Breast epithelium (tissue), 4 donors: ENCODE measurements at places on chromosomes 7 and 10.

GRCh38 chr7:37070031-37070430 is 345.7 kb upstream of the AOAH start:
- DNase-seq: no peak

DNA sequence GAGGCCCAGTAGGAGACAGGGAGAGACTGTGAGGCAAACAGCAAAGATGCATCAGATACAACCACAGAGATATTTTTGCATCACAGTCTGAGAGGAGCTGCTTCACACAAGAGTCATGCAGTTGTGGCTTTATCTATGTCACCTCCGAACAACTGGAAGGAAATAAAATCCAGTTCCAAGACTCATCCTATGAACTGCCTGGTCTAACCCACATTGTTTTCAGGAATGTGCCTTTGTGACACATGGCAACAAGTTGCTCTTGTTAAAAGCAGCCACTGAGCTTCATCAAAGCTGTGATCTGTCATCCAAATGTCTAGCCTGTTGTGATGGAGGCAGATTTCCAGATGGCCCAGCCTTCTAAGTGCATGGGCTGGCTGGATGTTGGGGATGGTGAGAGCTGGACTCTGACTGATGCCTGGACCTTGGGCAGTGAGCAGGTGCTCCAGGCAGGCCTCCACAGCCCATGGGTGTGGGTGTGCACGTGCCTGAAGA is 255.0 kb downstream of the BMPER start:
- DNase-seq: no peak

DNA sequence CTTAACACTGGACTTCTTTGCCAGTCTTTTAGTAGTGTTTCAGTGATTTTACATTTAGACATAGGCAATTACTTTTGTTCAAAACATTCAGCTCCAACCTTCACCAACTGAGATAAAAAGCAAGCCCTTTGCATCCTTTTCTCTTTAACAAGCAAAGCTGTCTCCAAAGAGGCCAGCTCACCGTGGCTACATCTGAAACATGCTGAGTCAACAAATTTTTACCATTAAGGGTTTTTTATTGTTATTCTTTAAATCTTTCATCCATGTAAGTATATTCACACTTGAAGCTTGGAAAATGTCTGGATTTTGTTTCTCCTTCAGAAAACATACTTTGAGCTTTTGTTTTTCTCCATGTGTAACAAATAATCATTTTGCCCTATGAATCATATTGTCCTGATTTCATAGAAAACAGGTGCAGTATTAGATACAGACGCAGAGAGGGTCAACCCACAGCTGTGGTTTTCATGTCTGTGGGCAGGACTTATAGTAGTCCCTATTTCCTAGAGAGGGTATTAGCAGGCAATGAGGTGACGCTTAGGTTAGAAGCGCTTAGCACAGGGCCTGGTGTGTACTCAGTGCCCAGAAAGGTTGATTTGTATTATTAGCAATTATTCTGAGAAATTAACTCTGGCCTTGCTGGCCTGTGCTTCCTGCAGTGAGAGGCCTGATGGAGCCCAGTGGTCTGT is 99.5 kb downstream of the MKI67 start:
- DNase-seq: no peak

DNA sequence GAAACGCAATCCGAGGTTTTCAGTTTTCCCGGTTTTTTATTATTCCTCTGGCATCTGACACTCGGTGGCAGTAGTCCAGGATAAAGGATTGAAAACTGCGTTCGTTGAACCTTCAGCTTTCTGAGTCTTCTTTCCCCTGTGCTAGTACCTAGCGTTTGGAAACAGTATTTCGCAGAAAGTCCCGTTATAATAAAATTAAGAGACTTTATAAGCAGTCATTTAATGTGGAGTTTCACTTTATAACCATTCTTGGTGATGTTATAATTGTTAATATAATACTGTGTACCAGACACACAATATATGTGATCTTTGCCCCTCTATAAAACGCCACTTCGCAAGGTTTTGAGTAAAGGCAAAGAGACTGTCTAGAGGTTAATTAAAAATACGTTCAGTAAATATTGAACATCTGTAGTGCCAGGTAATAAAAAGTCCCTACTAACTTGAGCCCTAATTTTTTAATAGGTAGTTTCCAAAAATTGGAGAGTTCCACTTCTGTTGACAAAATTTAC is 874 bp downstream of the CISD1 start:
- DNase-seq: no peak

- DNase-seq: peak; percentile 53
Measured at GRCh38 chr10:96130326-96130995, 364 bp downstream of the ZNF518A start.

DNA sequence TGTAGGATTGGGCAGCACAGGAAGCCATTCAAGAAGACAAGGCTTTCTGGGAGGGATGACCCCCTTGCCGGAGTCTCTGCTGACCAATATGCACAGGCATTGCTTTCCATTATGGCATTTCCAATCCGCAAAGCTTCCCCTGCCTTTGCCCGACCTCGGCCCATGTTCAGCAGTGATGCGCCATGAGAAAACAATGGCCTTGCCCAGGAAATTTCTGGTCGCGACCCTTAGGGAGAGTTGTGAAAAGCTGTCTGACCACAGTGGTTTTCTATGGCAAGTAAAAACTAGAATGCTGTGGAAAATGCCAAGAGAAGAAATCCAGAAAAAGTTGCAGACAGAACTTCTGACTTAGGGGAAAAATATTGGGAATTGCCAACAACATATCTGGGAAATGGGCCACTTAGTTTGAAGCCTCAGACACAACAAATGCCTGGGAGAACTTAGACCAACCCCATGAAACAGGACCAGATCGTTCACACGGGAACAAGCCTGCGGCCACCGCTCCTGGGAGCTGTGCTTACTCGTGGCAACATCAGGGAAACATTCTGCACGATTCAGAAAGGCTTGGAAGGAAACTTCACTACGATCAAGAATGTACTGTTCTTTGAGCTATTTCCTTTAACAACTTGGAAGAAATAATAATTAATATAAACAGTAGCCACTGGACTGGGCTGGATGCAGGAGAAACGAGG is 512.4 kb downstream of the TNS3 start:
- no peak for DNase-seq

- DNase-seq: peak; percentile 24
Measured at GRCh38 chr10:111360260-111360925, 283.6 kb downstream of the ADRA2A start.

DNA sequence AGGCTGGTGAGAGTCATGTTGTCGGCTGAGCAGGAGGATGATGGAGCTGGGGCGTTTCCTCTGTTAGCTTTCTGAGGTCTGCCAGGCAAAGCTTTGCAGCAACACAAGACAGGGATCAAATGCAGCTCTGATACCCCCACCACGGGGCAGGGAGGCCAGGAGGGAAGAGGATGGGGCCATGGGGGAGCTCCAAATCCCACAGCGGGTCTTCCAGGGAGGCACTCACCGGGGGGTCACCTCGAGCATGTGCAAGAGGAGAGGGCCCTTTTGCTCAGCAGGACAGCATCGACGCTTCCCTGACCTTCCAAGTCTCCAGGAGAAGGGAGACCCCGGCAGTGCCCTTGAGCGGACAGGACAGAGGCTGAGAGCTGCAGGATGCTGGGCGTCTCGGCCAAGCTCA is 127.5 kb downstream of the WDR37 start:
- peak; percentile 33 for DNase-seq

GRCh38 chr10:7075110-7075509 is 335.7 kb downstream of the SFMBT2 start:
- no peak for DNase-seq

GRCh38 chr7:129095258-129095657 is 40.3 kb upstream of the TNPO3 start:
- no peak for DNase-seq

DNA sequence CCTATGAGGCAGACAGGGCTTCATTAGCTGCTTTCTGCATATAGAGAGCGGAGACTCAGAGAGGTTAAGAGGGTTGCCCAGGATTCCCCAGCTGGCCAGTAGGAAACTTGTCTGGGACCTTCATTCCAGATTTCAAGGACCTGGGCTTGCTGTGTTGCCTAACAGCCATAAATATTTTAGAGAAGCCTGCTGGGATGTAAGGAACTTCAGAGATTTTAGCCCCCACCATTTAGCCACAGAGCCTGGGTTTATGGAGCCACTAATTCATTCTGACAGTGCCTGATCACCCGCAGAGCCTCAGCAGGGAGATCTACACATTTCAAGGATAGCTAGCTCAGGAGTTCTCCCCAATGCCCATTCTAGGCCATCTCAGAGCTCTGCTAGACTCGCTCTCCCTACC is 56.6 kb upstream of the TRUB1 start:
- no peak for DNase-seq

DNA sequence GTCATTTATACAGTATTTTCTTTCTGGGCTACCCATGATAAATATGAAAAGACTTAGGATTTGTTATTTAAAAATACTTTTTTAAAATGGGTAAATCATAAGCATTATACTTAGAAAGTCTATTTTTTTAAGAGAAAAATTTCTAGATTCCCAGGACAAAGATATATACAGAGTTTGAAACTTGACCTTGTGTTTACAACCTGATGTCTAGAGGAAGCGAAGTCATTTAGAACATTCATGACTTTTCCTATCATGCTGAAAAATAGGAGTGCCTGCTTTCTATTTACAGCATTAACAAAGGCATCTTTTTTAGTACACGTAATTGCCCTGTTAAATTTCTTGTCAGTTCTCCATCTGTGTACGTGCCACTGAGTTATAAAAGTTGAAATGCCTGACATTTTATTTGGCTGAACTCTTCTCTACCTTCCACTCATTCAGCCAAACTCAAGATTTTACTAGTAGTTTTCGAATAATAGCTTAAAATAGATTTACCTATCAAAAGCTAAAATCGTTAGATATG is 23.0 kb downstream of the GNAT3 start:
- no peak for DNase-seq
